Activated CD4-positive, alpha-beta T cell treated with anti-CD3 and anti-CD28 coated beads for 4 hours (primary cell): ENCODE measurements at places on chromosomes 3 and 15.

DNA sequence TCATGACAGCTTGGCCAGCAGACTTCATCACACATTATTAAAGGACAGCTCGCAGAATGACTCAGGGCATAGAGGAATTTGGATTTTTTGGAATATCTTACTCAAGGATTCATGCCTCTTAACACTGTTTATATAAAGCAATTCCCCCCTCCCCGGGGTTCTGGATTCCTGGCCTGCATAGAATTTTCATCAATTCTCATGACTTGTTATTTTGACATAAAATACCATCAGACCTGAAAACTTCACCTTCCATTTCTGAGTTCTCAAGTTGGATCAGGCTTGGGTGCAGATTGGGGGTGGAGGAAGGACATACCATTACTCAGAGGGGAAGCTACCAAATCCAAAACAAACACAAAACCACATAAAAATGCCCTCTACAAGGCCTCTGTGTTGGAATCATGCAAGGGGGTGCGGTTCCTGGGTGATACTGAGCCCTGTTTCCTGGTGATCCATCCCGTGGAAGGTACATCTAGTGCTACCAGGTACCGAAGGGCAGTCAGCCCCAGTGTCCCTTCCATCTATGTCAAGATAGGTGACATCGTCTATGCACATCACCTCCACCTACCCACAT is 95.3 kb downstream of the DAPK2 start:
- no peak for DNase-seq

GRCh38 chr3:30180310-30181177 is 425.9 kb upstream of the TGFBR2 start:
- DNase-seq = no peak

DNA sequence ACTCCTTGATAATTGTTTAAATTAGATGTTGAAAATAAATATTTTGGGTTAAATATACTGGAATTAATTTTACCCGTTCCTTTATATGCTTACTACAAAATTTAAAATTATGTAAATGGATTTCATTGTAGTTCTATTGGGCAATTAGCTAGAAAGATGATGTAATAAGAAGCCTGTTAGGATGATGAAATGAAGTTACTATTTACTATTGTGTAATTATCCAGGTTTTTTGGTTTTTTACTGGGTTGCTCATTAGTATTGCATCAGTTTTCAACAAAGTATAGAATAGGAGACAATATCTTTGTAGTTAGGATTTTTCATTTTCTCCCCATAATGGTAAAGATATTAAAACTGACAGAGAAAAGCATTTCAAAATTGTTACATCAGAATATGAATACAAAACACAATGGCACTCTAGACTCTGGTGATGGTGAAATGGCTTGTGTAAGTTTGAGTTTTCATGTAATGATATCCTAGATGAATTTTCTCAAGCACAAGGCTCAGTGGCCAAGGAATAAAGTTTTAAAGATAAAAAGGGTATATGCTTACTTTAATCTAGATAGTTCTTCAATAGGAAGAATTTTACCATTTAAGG is 222.0 kb downstream of the P3H2 start:
- no peak for DNase-seq

- no peak for DNase-seq
Measured at GRCh38 chr3:155367506-155367905, 74.0 kb upstream of the STRIT1 start.

DNA sequence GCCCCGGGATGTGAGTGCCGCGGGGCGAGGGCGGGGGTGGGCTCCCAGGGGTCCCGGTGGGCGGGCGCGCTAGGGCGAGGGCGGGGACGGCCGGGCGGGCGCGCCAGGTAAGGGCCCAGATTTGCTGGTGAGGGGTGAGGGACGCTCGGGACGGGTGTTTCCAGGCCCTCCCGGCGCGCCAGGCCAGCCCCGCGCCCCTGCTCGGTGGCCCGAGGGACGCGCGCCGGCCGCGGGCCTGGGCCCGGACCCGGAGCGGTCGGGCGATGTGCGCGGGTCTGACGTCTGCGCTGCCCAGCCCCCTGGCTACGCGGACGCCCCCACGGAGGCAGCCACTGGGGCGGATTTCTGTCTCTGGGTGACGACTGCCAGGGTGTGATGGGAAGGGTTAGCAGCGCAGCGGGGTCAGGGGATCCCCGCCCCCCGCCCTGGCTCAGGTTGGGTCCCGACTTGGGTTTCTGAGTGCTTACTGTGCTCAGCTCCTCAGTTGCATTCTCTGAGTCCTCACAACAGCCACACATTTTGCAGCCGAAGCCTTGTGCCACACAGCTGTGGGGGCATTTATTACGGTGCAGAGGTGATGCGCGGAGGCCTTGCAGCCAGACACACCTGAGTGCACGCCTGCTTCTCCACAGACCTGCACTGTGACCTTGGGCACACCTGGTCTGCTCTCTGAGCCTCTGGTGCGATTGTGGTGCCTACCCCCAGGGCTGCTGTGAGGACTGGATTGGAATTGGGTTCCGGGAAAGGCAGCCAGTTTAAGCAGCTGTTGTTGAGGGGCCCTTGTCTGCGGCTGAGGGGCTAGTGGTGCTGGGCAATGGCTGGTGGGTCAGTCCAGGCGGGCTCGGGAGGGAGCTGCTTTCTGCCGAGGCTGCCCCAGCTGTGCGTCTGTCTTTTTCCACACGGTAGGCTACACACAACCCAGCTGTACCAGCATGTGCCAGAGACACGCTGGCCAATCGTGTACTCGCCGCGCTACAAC is 523 bp downstream of the HDAC11 start:
- peak; percentile 21 for DNase-seq

DNA sequence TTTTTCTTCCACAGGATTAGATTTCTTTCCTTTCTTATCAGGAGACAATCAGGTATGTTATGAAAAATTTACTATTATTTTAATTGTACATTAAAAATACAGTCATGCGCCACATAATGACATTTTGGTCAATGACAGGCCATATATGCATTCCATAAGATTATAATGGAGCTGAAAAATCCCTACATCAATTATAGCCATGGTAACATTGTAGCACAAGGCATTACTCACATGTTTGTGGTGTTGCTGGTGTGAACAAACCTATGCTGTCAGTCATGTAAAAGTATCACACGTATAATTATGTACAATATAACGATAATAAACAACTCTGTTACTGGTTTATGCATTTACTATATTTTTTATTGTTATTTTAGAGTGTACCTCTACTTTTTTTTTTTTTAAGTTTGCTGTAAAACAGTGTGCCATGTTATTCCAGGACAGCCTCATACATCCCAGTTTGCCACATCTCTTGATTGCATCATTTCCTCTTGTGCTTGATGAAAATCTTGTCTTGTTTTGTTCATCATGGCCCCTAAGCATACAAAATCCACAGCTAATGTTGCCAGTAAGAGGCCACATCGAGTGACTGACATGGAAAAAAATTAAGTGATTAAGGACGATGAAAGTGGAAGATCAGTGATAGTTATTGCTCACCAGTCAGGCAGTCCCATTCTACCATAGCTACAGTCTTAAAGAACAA is 21.4 kb downstream of the CALML4 start:
- DNase-seq = no peak

DNA sequence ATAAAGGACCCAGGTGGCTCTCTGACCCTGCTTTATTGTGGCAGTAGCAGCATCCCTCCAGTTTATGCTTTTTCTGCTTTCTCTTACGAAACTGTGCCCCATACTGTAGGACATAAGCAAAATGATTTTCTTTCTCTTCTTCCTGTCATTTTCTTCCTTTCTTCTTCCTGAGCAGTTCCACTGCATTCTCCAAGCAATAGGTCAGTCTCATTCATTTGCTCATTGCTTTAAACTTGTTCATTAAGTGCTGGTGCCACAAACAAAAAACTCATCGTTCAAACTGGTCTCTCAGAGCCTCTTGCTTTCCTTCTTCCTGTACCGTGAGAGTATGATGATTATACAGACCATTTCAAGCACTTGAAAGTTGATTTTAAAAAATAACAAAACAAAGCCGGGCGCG is 66.8 kb downstream of the PDE8A start:
- no peak for DNase-seq

DNA sequence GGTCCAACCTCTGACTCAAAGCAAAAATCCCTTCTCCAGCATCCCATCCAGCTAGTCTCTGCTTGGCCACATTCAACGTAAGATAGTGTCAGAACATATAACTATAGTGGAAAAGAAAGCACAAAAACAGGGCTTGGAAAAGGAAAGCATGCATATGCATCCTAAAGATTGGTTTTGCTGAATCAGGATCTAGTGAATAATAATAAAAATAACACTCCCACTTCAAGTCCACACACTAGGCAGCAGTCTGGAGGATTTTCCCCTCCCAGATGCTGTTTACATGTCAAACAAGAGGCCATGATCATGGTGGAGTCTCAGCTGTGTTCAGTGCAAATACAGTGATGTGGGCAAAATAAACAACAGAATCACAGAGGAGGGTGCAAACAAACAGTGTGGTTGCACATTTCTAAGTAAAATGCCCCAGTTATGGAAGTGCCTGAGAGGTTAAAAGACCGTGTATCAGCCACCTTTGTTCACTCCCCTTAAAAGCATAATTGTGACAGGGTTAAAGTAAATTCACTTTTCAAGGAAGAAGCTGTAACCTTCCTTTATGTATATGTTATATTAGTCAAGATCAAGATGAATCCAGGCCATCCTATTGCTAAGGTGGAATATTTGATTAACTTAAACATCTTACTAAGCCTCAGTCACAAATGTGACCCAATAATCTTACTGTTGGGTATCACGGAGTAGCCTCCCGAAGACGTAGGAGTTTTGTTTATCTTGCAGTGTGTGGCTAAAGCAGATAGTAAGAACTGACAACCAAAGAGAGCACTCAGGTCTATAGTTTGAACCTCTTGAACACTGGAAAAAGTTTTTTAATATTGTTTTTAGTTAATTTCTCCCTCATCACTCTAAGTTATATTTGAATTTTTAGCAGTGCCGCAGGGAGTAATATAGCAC is 424.5 kb downstream of the SOX2 start:
- DNase-seq = no peak

- DNase-seq = no peak
Measured at GRCh38 chr15:88909956-88910831, 3.0 kb downstream of the MFGE8 start.

- no peak for DNase-seq
Measured at GRCh38 chr3:177193688-177194268, 3.5 kb downstream of the TBL1XR1 start.

GRCh38 chr3:13559764-13560525 is 11.0 kb downstream of the FBLN2 start:
- DNase-seq = no peak

DNA sequence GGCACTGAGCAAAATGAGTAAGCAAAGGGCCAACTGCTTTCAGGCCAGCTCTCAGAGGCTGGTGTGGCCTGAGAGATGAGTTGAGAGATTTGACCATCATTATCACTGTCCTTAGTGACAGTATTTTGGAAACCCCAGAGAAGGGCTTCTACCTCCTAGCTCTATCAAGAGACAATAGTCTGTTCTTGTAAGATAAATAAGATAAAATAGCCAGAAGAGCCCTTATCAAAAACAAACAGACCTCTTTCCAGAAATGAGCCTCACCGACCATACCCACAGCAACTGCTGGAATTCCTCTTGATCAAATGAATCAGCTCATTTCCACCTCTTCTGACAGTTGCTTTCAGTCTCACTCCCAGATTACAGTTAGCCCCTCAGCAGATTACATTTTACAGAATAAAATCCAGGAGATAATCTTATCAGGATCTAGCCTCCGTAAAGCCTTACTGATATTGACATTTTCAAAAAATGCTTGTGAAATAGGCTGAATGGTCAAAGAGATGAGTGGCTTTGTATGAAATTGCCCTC is 4.5 kb downstream of the HDC start:
- DNase-seq = no peak

DNA sequence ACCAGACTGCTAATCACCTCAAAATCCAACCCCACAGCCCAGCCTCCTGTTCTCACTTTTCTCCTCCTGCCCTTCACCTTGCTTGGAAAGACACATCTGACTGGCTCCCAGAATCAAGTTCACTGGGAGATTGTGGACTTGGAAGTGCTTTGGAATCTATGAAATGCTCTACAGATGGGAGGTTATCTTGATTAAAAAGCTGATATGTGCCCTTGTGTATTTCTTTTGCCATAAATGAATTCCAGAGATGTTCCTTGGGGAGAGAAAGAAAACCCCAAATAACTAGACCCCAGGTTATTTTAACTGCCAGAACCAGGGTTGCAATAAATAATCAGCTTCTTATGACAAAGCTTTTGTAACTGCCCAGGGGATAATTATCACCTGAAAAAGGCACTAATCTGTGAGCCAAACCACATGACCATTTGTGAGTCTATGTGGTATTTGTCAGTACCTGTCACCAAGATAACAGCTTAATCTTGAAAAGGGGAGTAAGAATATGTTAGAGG is 21.7 kb upstream of the ARHGEF3 start:
- DNase-seq = no peak

GRCh38 chr3:101825904-101826445 is 23.3 kb upstream of the NFKBIZ start:
- no peak for DNase-seq

DNA sequence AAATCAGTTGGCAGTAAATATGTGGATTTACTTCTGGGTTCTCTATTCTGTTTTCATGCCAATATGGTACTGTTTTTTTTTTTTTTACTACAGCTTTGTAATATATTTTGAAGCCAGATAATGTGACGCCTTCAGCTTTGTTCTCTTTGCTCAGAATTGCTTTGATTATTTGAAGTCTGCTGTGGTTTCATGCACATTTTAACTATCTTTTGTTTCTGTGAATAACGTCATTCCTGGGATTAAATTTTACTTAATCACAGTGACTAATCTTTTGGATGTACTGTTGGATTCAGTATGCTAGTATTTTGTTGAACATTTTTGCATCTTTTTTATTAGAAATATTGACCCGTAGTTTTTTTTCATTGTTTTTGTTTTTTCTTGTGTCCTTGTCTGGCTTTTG is 576.5 kb downstream of the ZNF385D start:
- no peak for DNase-seq

DNA sequence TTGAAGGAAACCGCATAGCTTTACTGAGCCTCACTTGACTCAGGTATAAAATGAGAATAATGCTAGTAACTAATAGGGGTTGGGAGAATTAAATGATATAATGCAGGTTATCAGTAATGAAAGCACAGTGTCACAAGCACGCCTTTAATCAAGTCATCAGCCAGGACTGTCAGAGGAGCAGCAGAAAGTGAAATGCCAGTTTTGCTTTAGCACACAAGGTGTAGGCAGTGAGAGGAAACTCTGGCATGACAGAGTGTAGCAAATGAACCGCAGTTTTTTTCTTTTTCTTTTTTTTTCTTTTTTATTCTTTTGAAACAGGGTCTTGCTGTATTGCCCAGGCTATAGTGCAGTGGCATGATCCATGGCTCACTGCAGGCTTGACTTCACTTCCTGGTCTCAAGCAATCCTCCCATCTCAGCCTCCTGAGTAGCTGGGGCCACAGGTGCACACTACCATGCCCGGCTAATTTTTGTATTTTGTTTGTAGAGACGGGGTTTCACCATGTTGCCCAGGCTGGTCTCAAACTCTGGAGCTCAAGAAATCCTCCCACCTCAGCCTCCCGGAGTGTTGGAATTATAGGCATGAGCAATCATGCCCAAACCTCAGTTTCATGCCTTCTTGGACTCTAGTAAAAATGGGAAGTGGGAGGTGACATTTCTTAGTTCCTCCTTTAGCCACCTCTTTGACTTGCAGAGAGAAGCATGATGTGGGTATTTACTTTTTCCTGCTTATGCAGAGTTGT is 9.7 kb upstream of the SCAANT1 start:
- no peak for DNase-seq
